Stimulated activated naive CD4-positive, alpha-beta T cell treated with Interleukin-2 at 50 U/mL for 16 hours (primary cell): ENCODE measurements at places on chromosomes 1 and 21.
A peak's percentile ranks its signal among the peaks of the same experiment; 100 is the strongest.

- DNase-seq, result no peak
Observed at GRCh38 chr1:246794048-246794827, 70.0 kb downstream of the SCCPDH start.

GRCh38 chr1:205018381-205018780, 24.6 kb upstream of the CNTN2 start:
- DNase-seq, result no peak

GRCh38 chr1:205766038-205766437, 9.2 kb downstream of the RAB29 start:
- no peak for DNase-seq

DNA sequence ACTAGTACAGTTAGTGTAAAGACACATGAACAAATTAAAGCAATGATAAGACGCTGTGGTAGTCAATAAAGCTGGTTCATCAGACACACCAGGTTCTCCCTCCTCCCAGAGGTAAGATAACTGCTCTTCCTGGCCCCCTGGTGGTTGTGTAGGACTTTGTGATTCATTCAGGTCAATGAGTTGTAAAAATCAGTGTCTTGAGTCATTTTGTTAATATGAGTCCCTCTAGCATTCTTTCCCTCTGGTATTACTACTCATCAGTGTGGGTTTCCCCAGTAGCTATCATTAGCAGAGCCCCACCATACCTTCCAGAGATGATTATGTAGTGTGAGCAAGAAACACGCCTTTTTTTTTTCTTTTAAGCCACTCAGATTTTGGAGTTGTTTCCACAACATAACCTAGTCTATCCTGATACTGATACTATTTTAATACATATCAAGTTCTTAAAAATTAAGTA, 3.6 kb upstream of the SETDB1 start:
- DNase-seq, result peak; percentile 71

- DNase-seq, result no peak
Observed at GRCh38 chr21:29320031-29320430, 21.3 kb downstream of the BACH1 start.

GRCh38 chr1:2777424-2778219, 23.9 kb downstream of the TTC34 start:
- no peak for DNase-seq

GRCh38 chr1:5907386-5907785, 84.8 kb downstream of the NPHP4 start:
- DNase-seq, result no peak

DNA sequence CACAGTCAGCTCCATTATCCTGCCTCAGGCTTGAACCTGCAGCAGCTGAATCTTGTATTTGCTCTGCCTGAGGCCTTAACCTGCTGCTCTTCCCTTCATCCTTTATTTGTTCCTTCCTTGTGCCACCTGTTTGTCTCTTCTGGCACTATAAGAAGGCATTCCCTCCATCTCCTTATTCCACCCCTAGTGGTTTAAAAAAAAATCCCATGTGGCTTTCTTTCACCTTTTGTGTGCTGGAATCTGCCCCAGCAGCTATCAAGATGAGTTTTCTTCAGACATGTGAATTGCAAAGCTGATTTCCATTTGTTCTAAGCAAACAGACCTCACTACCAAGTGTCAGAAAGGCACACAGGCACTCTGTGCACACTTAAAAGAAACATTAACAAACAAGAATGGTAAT, 294.6 kb downstream of the TTLL7 start:
- no peak for DNase-seq

GRCh38 chr1:14603645-14604044, 5.2 kb downstream of the KAZN start:
- no peak for DNase-seq

DNA sequence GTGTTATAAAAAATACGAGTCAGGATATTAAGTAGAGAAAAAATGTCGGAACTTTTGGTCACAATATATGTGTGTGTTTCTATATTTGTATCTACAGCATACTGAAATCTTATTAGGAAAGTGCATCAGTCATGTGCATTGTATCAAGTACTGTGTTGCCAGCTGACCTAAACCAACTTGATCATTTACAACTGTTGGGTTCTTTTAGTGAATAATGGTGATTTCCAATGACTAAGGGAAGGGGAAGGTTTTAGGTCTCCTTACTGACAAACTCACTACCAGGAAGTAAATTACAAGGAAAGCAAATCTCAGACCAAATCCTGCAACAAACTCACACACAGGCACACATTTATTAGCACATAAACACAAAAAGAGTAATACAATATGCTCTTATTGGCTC, 142.7 kb downstream of the TSEN15 start:
- no peak for DNase-seq

DNA sequence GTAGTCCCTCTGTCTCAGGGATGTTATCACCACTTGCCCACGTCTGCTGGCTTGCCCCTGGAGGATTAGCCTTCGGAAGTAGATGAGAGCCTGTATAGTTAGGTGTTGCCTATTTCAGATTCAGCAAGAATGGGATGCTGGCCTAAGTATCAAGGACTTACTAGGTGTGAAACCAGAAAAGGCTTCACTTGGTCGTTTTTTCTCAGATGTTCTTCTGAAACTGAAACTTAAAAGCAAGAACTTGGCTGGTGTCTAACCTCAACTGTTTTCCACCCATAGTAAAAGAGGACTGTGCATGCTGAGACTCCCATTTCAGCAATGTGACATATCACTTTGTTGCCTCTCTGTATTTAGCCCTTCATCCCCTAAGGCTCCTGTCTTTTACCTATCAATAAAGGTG, 67.0 kb upstream of the LRRC53 start:
- DNase-seq, result no peak

DNA sequence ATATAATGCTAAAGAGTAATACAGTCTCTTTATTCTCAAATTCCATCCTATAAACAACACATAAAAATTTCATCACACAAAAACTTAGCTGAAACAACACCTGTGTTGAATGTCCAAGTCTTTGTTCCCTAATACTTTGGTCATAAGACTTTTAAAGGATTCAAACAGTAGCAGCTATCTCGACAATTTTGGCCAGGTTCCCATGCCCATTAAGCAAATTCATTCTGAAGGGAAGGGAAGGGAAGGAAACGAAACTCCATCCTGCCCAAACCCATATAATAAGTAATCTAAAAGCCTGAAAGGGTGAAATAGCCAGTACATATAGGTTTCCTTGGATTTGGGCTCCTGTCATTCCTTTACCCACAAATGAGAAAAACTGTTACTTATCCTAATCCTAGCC, 7.5 kb downstream of the IVNS1ABP start:
- DNase-seq, result no peak

- DNase-seq, result no peak
Observed at GRCh38 chr1:240652961-240653409, 41.0 kb upstream of the GREM2 start.

- DNase-seq, result no peak
Observed at GRCh38 chr21:36163750-36164741, 7.4 kb downstream of the DOP1B start.

- DNase-seq, result no peak
Observed at GRCh38 chr1:229782469-229782868, 156.4 kb downstream of the URB2 start.

- DNase-seq, result no peak
Observed at GRCh38 chr21:34826836-34827235, 158.0 kb downstream of the CLIC6 start.

GRCh38 chr1:146051452-146051851, 29.9 kb upstream of the HJV start:
- peak; percentile 32 for DNase-seq

DNA sequence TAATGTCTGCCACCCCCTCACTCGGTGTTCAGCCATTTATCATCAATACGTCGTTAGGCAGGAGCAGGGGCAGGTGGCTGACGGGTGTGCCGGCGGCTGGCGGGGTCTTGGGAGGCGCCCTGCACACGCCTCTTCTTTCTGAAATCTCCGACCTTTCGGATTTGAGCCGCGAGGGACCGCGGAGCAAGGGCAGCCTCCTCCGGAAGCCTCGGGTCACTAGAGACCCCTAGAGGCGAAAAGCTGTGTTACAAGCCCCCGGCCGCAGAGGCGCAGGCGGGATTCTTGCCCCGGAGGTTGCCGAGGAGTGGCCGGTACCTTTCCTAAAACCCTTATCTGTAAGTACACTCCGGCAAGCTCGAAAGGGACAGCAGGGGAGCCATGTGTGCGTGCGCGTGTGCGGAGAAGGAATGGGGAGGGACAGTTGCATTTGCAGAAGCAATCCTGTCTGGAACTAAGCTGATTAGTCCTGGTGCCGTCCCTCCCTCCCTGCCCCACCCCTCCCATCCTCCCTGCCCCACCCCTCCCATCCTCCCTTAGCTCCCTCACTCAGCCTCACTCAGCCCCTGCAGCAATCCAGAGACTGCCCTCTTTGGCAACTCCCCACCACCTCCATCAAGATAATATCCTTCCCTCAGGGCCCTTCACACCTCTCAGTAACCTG, 11.0 kb downstream of the BRINP2 start:
- DNase-seq, result no peak

GRCh38 chr1:155911156-155912055, at the start of gene RIT1:
TSS of gene RIT1 (minus strand) at chr1:155911349. CDS start at chr1:155910761, 588 bp downstream.
- peak; percentile 80 for DNase-seq

DNA sequence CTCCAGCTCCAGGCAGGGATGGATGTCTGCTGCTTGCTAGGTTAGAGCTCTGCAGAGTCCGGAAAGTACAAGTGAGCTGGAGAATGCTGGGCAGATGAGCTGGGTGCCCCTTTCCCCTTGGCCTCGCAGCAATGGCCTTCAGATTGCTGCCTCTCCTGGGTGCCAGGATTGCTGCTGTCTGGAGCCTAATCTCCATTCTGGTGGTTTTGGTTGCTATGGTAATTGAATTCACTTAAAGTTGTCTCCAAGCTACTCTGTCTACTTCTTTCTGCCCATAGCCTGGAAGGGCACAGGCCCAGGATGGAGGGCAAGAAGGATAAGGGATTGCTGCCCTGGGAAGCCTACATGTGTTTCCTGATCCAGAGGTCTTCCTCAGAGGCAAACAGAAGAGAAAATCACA, 14.6 kb upstream of the KCND3 start:
- DNase-seq, result no peak

- no peak for DNase-seq
Observed at GRCh38 chr1:26553942-26554682, 24.6 kb downstream of the RPS6KA1 start.

GRCh38 chr1:157369808-157370521, 182.3 kb downstream of the FCRL5 start:
- DNase-seq, result no peak

- no peak for DNase-seq
Observed at GRCh38 chr1:8408151-8408839, 90.4 kb downstream of the SLC45A1 start.

- DNase-seq, result no peak
Observed at GRCh38 chr1:220879509-220880361, 492 bp downstream of the HLX start.

DNA sequence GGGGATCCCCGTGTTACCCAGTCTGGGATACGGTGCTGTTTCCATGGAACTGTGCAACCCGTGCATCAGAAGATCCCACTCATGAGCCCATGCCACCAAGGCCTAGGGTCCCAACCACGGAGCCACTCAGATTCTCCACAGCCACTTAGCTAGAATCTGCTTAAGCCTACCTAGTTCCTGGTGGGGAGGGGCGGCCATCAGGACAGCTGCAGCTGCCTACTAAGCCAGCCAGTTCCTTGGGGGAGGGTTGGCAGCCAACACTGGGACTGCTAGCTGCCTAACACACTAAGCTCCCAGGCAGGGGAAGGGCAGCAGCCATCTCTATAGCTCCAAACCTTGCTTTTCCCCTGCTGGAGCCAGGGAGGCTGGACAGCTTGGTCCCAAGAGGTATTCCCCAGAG, 549.2 kb upstream of the BRINP3 start:
- no peak for DNase-seq

DNA sequence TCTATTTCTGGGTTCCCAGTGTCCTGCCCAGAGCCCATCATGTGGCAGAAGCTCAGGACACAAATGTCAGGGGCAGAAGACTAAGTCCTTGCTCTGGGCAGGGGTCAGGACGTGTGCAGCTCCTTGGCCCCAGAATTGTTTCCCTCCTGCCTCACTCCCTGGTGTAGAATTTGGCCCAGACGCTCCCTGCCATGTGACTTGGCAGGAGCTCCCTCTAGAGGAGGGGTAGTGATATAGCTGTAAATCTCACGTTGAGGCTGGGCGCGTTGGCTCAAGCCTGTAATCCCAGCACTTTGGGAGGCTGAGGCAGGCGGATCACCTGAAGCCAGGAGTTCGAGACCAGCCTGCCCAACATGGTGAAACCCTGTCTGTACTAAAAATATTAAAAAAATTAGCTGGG, 91.2 kb downstream of the UBIAD1 start:
- DNase-seq, result no peak

DNA sequence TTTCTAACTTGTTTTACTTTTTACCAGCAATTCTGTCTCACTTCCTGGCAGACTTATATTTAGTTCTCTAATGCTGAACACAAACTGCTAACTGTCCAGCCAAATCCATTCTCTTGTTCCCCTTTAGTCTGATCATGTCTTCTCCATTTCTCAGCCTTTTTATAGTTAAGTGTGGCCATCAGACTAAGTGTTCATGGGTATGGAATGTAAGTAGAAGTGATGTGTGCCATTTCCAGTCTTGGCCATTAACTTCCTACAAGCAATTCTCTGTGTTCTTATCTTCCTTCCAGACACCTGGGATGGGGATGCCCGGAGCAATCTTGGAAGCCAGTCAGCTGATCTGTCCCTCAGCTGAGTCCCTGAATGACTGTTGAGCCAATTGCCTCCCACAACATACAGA, 165.8 kb downstream of the ST6GALNAC3 start:
- no peak for DNase-seq

DNA sequence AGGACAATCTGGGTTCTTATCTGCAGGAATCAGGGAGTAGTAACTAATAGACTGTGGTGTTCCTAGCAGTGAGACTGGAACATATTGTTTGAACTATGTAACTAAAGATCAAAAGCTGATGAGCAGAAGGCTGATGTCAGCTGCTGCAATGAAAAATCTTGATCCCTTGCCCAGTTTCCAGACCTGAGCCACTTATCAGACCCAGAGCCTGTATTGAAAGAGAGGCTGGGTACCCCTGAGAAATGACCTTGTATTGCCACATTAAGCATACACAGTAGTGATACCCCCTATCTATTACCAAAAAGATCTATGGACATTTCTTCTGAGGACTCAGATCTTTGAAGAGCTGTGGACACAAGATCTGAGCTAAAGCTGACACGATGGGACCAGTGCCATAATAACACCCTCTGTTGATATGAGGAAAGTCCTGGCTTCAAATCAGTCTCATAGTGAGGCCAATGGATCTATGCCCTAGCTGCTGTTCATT, 178.0 kb upstream of the GALNT2 start:
- DNase-seq, result no peak

- DNase-seq, result no peak
Observed at GRCh38 chr21:42840411-42841155, 38.8 kb downstream of the WDR4 start.
